ENCODE measurements at places on chromosomes 7 and 10.

- no peak for DNase-seq
Observed at GRCh38 chr10:62818426-62819011, 2.4 kb upstream of the EGR2 start.

DNA sequence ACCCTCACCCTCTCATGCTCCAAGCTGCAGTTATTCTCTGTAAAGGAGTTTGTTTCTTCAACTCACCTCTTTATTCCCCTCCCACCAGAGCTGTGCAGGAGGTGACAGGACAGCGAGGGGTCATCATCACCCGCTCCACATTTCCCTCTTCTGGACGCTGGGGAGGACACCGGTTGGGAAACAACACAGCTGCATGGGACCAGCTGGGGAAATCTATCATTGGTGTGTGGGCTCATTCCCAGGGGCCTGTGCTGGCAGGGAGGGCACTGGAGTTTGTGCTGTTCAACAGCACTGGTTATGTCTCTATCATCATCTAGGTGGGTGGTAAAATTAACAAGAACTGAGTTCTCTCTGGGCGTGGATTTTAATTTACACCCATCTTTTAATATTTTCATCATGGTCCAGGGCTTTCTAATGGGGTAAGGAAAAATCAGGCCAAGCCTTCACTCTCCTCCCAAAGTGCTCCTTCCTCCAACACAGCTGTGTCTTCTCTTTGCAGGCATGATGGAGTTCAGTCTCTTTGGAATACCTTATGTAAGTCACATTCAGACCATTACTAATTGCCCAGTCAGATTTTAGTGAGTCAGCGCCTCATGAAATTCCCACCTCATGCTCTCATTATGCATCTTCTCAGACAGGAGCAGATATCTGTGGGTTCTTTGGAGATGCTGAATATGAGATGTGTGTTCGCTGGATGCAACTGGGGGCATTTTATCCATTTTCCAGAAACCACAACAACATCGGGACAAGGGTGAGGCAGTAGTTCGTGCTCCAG is 61.6 kb downstream of the PRSS58 start:
- DNase-seq, result no peak

DNA sequence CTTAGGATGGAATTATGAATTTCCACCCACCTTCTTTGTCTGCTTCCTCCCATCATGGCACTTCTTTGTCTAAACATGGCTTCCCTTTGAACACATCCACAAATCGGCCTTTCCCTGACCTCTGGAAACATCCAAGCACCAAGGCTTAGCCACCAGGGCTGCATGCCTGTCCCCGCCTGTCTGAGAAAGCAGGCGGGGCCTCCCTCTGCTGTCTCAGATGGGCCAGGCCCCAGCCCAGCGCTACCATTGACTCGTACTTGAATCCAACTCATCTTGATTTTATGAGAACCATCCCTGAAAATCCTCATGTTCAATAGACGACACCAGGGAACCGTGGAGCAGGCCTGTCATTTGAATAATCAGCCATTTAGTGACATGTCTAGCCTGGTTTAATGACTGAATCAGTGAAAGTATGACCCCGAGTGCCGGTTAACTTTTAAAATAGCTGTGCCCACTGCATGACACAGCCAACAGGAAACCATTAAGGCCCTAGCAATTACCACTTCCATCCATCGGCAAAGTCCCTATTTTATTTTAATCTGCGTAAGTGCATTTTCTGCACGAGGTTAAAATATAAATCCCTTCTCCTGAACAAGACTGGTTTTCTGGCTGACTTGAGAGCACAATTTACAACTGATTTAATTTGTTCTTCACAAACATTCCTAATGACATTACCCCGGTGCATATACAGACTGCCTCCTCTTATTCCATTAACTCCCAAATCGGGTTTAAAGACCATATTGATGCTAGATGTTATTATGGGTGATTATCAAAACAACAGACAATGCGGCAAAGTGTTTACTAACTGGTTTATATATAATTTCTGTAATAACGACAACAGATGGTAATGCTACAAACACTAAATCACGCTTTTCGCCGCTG is 194.7 kb downstream of the BUB3 start:
- DNase-seq, result no peak

- no peak for DNase-seq
Observed at GRCh38 chr7:24381894-24382505, 98.0 kb downstream of the NPY start.

GRCh38 chr10:86798611-86799010 is 42.2 kb downstream of the BMPR1A start:
- no peak for DNase-seq

DNA sequence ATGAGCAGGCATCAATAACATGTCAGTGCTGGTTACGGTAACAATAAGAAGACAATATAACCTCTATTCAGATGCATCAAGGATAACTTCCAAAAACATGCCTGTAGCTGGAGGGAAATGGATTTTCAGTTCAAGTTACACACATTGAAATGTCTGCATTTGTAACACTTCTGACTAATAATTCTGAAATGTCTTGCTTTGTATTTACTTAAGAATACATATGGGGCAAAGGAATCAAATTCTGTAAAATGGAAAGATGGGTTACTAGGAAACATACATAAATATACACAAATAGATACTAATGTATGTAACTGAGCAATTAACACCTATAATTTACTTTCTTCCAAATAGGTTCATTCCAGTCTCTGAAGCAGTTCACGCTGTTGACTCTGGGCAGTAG is 18.6 kb upstream of the MTPN start:
- DNase-seq, result no peak

DNA sequence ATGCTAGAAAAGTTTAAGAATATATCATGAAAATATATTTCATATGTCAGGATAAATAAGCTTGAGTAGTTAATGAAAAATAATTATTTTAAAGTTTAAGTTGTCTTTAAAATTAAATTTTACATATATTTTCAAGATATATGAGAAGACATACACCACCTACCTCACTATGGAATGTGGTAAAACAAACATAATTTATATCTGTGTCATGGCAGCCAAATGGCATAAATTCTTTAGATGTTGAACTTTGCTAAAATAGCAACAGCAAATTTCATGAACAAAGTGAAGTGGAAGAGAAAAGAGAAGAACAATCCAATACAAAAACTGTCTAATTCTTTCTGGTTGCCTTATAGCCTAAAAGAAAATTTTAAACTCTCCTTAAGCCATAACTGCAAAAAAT is 39.6 kb upstream of the SLC16A12 start:
- DNase-seq, result no peak

- no peak for DNase-seq
Observed at GRCh38 chr10:32680803-32681557, 235.0 kb downstream of the CCDC7 start.

GRCh38 chr7:52233248-52233647 is 802.2 kb upstream of the POM121L12 start:
- no peak for DNase-seq

- no peak for DNase-seq
Observed at GRCh38 chr10:98135222-98135899, 904 bp downstream of the R3HCC1L start.

DNA sequence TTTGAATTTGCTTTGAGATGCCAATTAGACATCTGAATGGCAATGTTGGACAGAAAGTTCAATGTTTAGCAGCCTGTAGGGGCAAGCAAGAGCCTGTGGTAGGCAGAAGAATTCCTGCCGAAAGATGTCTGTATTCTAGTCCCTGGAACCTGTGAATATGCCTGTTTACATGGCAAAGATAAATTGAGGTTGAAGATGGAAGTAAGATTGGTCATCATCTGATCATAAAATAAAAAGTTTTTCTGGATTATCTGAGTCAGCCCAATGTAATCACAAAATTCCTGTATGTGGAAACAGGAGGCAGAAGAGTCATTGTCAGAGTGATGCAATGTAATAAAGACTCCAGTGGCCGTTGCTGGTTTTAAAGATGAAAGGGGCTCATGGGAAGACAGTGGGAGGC is 430.5 kb downstream of the MDFIC start:
- no peak for DNase-seq

DNA sequence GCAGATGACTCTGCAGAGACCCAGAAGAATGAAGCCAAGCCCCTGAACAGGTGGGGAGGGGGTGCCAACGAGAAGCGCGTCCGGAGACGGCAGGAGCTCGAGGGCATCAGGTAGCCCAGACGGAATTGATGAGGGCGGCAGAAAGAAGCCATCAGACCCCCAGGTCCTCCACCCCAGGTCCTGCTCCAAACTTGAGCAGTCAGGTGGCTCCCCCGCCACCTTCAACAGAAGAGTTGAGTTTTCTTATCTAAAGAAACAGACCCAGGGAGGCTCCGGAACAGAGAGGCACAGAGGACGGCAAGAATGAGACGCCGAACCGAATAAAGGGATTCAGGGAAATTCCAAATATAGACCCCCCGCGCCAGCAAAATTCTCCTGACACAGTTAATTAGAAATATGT is 22.2 kb downstream of the RGS10 start:
- DNase-seq, result no peak

GRCh38 chr10:60848126-60848525 is 69.8 kb downstream of the CDK1 start:
- DNase-seq, result no peak

GRCh38 chr10:5488272-5489161 is 10.9 kb downstream of the CALML5 start:
- DNase-seq, result no peak

GRCh38 chr10:116861796-116862195 is 12.5 kb downstream of the ENO4 start:
- no peak for DNase-seq
